ENCODE measurements at places on chromosomes 1 and 21. TPM values are rescaled to one million over a fixed set of nuclear protein-coding genes. Genes with fewer than 3 reads are reported as not detected.
A peak's percentile ranks its signal among the peaks of the same experiment; 100 is the strongest.

- no peaks in the 10 kb centered on the region for H3K27me3 ChIP-seq
- no peaks in the 10 kb centered on the region for H3K4me1 ChIP-seq
- H3K27ac ChIP-seq = no peak overlapping the region
- peaks cover 5% of the 10 kb centered on the region for H3K36me3 ChIP-seq
- no peak for DNase-seq
Observed at GRCh38 chr1:33294071-33295010, 26.6 kb downstream of the A3GALT2 start.

GRCh38 chr1:50416150-50416527 lies 7.1 kb downstream of the DMRTA2 start:
- no peak overlapping the region for H3K27ac ChIP-seq
- peaks cover 6% of the 10 kb centered on the region for H3K4me1 ChIP-seq
- H3K4me3 ChIP-seq = no peak overlapping the region

DNA sequence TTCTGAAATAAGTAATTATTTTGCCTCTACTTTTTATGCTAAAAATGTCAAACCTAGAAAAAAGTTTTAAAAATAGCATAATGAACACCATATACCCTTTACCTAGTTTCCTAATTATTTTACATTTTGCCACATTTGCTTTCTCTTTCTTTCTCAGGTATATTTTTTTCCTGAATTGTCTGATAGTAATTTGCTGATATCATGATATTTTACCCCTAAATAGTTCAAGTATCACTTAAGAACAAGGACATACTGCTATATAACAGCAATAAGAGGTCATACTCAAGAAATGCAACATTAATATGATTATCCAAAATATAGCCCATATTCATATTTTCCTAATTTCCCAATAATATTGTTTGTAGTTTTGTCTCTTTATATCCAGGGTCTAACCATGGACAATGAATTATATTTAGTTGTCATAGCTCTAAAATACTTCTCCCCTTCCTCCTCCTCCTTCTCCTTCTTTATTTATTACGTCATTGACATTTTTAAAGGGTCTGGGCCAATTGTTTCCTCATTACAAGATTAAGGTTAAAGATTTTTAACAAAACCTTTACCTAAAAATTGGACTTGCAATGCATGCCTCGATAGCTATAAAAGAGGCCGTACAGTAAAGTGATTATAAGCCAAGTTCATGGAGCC lies 20.3 kb upstream of the SMYD2 start:
- H3K4me3 ChIP-seq = no peak overlapping the region
- no peak for DNase-seq
- H3K4me1 ChIP-seq = peaks cover 12% of the 10 kb centered on the region
- peaks cover 2% of the 10 kb centered on the region for H3K27me3 ChIP-seq

DNA sequence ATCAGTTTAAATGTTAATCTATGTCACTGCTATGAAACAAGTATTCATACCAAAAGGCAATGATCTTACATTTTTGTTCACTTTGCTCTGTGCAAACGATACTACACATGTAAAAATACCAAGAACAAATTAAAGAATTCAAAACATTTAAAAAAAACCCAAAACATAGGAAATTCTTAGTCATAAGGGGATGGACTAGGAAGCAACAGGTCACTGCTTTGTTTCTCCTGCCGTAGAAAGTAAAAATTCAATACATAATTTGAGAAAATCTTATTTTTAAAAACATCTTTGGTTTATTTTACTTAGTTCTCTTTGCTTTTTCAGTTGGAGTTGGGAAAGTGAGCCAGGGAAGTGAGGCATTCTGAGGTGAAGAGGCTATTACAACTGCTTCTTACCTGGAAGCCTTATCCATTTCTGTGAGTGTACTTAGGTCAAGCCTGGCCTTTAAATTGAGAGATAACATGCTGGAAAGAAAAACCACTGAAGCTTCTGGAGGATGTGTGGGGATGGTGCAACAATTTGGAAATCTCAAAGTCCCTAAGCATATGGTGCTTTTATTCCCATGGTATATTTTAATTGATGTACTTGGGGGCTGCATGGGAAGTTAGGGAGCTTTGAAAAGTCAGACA lies 183.5 kb downstream of the CDC42BPA start:
- H3K4me3 ChIP-seq = no peak overlapping the region
- peaks cover 4% of the 10 kb centered on the region for H3K36me3 ChIP-seq
- no peaks in the 10 kb centered on the region for H3K27me3 ChIP-seq
- peak; percentile 7 for DNase-seq

GRCh38 chr1:36464605-36465393 lies 615 bp upstream of the MRPS15 start:
- peaks cover 16% of the 10 kb centered on the region for H3K36me3 ChIP-seq
- H3K4me1 ChIP-seq = peaks cover 11% of the 10 kb centered on the region
- H3K27ac ChIP-seq = peak overlapping the region; percentile 84
- peak overlapping the region; percentile 97 for H3K4me3 ChIP-seq
- H3K27me3 ChIP-seq = no peaks in the 10 kb centered on the region

DNA sequence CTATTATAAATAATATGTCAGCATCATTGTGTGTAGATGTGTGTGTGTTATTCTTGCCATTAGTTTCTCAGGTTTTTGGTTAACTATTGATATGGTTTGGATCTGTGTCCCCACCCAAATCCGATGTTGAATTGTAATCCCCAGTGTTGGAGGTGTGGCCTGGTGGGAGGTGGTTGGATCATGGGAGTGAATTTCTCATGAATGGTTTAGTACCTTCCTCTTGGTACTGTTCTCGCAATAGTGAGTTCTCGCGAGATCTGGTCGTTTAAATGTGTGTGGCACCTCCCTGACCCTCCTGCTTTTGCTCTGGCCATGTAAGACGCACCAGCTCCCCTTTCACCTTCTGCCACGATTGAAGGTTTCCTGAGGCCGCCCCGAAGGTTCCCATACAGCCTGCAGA lies 9.6 kb upstream of the POFUT2 start:
- H3K27me3 ChIP-seq = no peaks in the 10 kb centered on the region
- H3K27ac ChIP-seq = no peak overlapping the region

The TSTD1 gene
- total RNA-seq = 9.5 TPM

The TFF2 gene
- not detected for total RNA-seq

GRCh38 chr1:158102881-158103674 lies 77.6 kb upstream of the CD1D start:
- no peak overlapping the region for H3K27ac ChIP-seq
- H3K27me3 ChIP-seq = peaks cover 13% of the 10 kb centered on the region
- H3K4me3 ChIP-seq = no peak overlapping the region
- no peaks in the 10 kb centered on the region for H3K36me3 ChIP-seq

The TMEM269 gene
- 0.07 TPM for total RNA-seq

DNA sequence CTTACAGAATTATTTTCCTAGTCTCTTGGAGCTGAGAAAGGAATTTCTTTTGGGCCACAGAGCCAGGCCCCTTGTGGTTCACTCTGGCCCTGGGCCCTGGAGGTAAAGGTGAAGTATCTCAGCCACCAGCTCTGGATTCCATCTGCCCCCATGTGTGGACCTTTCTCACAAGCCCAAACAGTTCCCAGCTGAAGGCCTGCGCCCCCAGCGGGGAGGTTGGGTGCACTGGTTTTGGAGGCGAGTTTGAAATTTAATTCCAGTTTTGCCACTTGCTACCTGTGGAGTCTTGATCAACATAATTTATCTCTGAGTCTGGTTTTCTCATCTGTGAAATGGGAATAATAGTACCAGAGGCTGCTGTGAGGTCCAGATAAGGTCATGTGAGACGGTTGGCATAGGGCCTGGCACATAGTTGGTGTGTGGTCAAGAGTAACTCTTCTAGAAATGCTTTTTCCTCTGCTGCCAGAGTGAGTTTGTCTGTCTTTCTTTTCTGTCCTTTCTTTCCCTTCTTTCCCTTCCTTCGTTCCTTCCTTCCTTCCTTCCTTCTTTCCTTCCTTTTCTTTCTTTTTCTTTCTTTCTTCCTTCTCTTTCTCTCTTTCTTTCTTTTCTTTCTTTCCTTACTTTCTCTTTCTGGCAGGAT lies 6.1 kb downstream of the AGTRAP start:
- no peak for DNase-seq
- H3K27ac ChIP-seq = no peak overlapping the region
- no peak overlapping the region for H3K4me3 ChIP-seq
- peaks cover 5% of the 10 kb centered on the region for H3K4me1 ChIP-seq
- H3K36me3 ChIP-seq = no peaks in the 10 kb centered on the region

- no peak for DNase-seq
- no peak overlapping the region for H3K4me3 ChIP-seq
- no peak overlapping the region for H3K27ac ChIP-seq
Observed at GRCh38 chr1:66445492-66446181, 88.3 kb upstream of the SGIP1 start.

DNA sequence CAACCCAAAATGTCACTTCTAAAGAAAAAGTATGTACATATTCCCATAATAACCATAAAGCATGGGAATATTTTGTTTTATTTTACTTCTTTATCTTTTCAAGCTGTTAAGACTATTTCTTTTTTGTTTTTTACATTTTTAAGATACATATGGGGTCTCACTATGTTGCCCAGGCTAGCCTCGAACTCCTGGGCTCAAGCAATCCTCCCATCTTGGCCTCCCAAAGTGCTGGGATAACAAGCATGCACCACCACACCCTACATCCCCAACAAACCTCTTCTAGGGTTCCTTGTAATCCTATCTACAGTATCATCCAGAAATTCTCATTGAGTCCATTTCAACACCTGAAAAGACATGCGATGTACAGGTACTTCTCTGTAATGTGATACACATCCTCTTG lies 87.5 kb downstream of the TM2D1 start:
- no peak for DNase-seq
- H3K36me3 ChIP-seq = no peaks in the 10 kb centered on the region
- no peaks in the 10 kb centered on the region for H3K4me1 ChIP-seq
- H3K27me3 ChIP-seq = peaks cover 4% of the 10 kb centered on the region
- H3K27ac ChIP-seq = no peak overlapping the region
- no peak overlapping the region for H3K4me3 ChIP-seq

- no peaks in the 10 kb centered on the region for H3K4me1 ChIP-seq
- H3K36me3 ChIP-seq = no peaks in the 10 kb centered on the region
- no peak overlapping the region for H3K27ac ChIP-seq
Observed at GRCh38 chr1:42917241-42917495, 41.5 kb downstream of the SLC2A1 start.

GRCh38 chr21:31145274-31145673 lies 107.0 kb upstream of the KRTAP19-8 start:
- no peak for DNase-seq
- H3K4me1 ChIP-seq = no peaks in the 10 kb centered on the region
- no peaks in the 10 kb centered on the region for H3K27me3 ChIP-seq

The VCAM1 gene
- total RNA-seq = 4.6 TPM

The BMP8B gene
- total RNA-seq = not detected

DNA sequence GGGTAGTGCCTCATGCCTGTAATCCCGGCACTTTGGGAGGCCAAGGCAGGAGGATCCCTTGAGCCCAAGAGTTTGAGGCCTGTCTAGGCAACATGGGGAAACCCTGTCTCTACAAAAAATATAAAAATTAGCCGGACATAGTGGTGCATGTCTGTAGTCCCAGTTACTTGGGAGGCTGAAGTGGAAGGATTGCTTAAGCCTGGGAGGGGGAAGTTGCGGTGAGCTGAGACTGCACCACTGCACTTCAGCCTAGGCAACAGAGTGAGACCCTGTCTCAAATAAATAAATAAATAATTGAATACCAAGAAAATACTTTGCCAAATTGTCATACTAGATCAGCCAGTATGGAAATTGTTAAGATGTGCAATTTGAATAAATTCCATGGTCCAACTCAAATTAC lies 5.9 kb upstream of the RBBP5 start:
- no peaks in the 10 kb centered on the region for H3K27me3 ChIP-seq
- no peak for DNase-seq
- no peaks in the 10 kb centered on the region for H3K36me3 ChIP-seq
- H3K4me1 ChIP-seq = no peaks in the 10 kb centered on the region
- H3K4me3 ChIP-seq = no peak overlapping the region

The ATP1A4 gene
- not detected for total RNA-seq

DNA sequence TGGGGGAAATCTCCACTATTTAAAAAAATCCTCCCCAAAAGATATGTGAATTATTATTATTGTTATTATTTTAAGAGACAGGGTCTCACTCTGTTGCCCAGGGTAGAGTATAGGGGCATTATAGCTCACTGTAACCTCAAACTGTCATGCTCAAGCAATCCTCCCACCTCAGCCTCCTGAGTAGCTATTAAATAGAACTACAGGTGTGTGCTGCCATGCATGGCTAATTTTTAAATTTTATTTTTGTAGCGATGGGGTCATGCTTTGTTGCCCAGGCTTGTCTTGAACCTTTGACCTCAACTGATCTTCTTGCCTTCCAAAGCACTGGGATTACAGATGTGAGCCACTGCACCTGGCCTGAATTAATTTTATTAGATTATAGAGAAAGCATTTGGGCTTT lies 116.8 kb downstream of the RABGAP1L start:
- DNase-seq = no peak
- no peaks in the 10 kb centered on the region for H3K4me1 ChIP-seq
- H3K4me3 ChIP-seq = no peak overlapping the region
- no peaks in the 10 kb centered on the region for H3K36me3 ChIP-seq
- H3K27ac ChIP-seq = no peak overlapping the region

- no peaks in the 10 kb centered on the region for H3K4me1 ChIP-seq
- H3K27ac ChIP-seq = no peak overlapping the region
- no peak overlapping the region for H3K4me3 ChIP-seq
- peak; percentile 48 for DNase-seq
- no peaks in the 10 kb centered on the region for H3K36me3 ChIP-seq
Observed at GRCh38 chr1:165381745-165382505, 25.4 kb upstream of the LMX1A start.

Measured in astrocyte (in vitro differentiated cells and primary cell).